Activated naive CD8-positive, alpha-beta T cell treated with anti-CD3 and anti-CD28 coated beads, Interleukin-2, amount 50 U/mL, for 16 hours (primary cell): ENCODE measurements at places on chromosomes 12 and 14.

DNA sequence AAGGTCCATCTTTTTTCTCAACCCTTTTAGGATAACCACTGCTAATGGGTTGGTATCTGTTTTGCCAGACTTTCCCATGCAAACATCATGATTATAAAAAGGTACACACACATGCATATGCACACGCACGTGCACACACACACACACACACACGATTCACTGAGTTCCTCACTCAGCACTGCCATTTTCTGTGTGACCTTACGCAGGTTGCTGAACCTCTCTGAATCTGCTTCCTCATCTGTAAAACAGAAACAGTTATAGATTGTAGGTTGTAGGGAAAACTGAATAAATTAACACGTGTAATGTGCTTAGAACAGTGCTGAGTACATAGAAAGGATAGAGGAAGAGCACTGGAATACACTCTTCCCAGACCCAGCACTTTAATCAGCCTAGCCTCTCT is 182.3 kb downstream of the RBM19 start:
- no peak for DNase-seq

- DNase-seq, result no peak
Measured at GRCh38 chr12:130655881-130656280, 60.2 kb downstream of the RIMBP2 start.

GRCh38 chr14:50524731-50525515 is 7.4 kb downstream of the MAP4K5 start:
- DNase-seq, result no peak

GRCh38 chr14:80973931-80974641 is 18.7 kb downstream of the TSHR start:
- DNase-seq, result no peak

- no peak for DNase-seq
Measured at GRCh38 chr12:118238888-118239287, 103.0 kb downstream of the PEBP1 start.

DNA sequence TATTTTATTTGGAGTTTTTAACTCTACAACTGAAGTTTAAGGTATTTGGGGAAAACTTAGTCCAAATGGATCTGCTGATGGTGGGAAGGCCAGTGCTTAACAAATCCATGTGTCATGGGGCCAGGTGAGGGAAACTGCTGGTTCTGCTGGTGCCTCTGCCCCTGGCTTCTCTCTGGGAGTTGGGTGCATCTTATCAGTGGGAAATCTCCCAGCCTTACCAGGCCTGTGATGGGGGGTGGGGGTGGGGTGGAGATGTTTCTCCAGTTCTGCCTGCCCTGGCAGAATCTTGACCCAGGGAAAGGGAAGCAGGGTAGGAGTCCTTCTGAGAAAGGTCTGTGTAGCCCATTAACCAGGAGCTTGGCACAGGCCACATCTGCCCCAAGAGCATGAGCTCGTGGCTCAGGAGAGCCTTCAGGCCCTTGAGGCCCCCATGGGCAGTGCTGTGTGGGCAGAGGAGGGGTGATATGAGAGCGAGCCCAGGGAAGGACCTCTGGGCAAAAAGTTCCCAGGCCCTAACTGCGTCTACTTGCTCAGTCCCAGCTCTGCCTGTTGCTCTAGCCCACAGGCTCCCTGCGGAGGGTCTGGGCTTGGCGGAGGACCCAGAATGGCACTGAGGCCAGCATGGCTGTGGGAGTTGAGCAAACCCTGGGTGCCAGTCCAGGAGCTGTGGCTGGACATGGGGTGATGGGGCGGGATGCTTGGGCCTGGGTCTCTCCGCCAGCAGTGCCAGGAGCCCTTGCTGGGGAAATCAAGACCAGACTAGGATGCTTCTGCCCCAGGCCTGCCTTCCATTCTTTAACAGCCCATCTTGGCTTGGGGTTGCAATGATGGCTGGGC is 18.2 kb downstream of the VASH1 start:
- DNase-seq, result no peak

GRCh38 chr12:103494734-103495468 is 867 bp downstream of the C12orf42 start:
- no peak for DNase-seq

DNA sequence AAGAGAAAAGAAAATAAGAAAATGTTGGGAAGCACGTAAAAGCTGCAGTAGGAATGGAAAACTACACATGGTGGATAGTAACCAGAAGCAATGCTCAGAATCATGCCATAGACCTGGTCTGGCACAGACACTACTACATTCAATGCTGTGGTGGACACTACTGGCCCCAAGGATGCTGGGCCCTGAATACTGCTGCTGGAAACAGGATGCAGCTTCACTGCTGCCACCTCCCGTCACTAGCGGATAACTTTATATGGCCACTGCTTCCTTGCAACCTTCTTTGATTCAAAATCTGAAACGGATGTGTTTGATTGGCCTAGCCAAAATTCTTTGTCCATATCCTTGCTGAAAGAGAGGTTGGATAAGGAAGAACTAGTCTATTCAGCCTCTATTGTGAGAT is 30.7 kb downstream of the ADCY6 start:
- DNase-seq, result no peak

GRCh38 chr12:50620109-50620977 is 115.6 kb downstream of the DIP2B start:
- DNase-seq, result no peak

GRCh38 chr12:104957719-104958000 is 430 bp downstream of the SLC41A2 start:
- no peak for DNase-seq

DNA sequence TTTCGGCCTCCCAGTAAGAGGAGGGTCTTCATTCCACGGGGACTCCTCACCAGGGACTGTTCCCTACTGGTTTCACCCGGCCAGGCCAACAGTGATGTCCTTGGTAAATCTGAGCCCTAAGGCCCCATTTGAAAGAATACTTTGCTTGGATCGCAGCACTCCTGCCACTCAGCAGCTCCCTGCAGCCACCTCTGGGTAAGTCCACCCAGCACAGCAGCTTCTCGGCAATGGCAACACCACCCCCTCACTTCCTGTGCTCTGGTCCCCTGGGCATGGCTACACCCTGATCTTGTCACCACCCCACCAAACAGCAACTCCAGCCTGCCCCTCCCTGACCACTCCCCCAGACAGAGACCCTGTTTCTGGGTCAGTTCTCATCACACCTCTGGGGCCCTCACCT is 100.3 kb downstream of the SETD3 start:
- DNase-seq, result no peak

DNA sequence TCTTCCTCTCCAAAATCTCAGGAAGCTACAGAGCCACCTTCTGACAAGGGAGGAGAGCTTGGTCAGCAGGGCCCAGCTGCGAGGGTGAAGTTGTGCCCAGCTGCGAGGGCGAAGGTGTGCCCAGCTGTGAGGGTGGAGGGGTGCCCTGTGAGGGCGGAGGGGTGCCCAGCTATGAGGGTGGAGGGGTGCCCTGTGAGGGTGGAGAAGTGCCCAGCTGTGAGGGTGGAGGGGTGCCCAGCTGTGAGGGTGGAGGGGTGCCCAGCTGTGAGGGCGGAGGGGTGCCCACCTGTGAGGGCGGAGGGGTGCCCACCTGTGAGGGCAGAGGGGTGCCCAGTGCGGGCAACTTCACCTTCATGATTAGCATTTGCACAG is 20.4 kb upstream of the TTC7B start:
- no peak for DNase-seq

- DNase-seq, result no peak
Measured at GRCh38 chr12:102955926-102956737, 1.3 kb upstream of the ASCL1 start.

- DNase-seq, result no peak
Measured at GRCh38 chr12:5621329-5621728, 189.4 kb downstream of the NTF3 start.

GRCh38 chr14:68563251-68564131 is 229.4 kb downstream of the ZFP36L1 start:
- no peak for DNase-seq

DNA sequence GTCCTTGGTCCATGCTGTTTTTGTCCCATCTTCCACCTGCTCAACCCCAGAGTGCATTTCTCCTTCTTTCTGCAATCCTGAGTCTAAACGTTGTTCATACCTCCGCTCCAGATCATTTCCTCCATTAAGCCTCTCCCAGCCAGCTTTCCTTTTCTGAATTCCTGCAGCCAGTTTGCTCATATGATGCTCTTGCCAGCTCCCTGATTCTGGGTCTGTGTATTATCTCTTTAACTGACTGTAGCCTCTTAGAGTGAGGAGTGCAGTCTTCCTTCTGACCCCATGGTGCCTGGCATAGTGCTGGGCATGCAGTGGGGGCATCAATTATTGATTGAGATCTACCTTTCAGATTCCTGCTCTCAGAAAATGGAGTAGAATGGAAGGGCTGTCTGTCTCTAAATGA is 11.5 kb upstream of the TBPL2 start:
- no peak for DNase-seq

DNA sequence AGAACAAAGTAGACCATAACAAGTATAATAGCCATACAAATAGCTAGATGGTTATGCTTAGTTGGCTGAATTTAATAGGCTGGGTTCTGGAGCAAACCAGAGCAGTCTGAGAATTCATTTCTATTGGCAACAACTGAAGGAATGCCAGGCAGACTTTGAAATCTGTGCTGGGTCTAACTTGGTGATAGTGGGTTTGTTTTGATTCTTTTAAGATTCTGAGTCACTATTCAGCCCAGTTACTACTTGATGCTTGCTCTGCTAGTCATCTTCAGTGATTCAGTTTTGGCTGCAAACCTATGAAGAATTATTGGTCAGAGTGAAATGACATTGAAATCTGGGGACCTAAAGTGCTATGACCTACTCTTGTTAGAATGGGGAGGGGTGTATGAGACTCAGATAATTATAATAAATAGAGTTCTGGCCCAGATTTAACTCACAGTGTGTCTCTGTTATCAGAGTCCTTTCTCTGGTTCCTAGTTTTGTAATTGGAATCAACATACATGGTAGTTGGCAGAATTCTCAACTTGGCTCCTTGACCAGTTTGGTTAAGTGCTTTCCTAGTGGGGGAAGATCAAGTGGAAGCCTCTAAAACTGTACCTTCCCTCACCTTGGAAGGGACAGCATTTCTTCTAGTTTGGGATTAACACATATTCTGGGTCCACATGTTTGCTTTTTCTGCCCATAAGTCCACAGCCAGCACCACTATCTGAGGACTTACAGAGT is 43.5 kb downstream of the MNAT1 start:
- DNase-seq, result no peak

DNA sequence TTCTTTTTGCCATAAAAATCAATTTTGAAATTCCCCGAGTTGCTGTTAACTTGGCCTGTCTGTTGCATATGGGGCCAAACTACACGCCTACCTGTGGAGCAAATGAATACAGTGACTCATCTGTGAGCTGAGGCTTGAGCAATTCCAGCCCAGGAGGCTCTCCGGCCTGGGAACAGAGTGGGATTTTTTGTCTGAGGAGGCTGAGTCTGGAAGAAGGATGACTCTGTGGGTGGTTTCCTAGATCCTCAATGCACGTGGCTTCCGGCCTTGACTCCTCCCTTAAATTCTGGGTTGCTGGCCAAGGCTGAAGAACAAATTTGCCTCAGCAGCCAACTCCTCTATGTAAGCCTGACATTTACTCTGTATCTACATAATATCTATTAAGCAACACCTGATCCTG is 124.1 kb downstream of the SSPN start:
- DNase-seq, result no peak

DNA sequence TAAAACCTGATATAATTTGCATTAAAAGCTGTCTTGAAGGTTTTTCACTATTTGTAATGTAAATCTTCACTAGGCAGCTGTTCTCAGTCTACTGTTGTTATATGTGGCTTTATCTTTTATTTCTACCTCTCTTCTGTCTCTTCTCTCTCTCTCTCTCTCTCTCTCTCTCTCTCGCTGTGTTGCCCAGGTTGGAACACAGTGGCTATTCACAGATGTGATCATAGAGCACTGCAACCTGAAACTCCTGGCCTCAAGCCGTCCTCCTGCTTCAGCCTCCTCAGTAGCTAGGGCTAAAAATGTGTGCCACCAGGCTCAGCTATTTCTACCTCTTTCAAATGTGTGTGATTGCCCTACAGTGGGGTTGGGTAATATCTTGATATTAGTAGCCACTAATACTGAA is 21.1 kb downstream of the FUT8 start:
- no peak for DNase-seq

DNA sequence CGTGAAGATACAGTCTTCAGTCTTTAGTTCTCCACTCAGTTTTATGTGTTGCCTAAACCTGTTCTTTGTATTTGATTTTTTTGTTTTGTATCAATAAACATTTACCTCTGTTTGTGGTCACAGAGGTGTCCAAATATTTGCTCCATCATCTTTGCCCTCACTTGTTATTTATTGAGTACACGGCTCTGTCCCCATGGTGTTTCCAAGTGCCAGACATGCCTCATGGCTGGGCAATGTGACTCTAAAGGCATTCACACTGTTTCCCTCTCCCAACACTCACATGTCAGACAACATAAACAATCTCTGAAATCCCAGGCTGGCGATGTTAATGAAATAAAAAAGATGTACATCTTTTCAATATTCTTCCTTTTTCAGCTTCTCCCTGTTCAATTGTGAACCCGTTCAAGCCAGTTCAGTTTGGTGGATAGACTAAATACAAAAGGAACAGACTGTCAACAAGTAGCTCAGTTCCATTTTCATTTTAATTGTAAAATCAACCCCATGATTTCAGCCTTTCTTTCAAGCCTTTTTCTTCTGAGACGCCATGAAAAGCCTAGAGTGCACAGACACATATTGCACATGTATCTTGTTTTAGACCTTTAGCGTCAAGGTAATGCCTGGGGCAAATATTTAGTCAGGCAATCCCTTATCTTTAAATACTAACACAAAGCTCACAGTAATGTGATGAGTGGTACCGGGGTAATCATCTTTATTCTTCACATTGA is 680.7 kb downstream of the GALC start:
- DNase-seq, result no peak

DNA sequence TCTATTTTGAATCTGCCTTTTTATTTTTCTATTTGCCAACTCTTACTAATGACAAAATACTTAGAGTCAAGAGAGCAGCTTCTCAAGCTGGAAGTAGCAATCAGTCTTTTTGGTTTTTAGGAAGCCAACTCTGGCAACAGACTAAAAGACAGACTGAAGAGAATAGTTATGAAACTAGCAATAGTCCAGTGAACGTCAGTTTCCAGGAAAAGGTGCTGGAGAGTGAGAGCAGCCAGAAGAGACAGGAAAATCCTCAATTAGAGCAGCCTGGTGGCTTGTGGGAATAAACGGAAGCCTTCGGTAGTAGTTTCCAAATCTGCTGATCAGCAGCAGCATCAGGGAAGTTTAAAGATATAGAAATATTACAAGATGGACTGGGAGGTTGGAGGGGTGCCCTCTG is 27.1 kb downstream of the ATG14 start:
- no peak for DNase-seq

GRCh38 chr12:43237238-43237879 is 314.6 kb downstream of the ADAMTS20 start:
- DNase-seq, result no peak
